ENCODE measurements at places on chromosomes 11 and 22.

GRCh38 chr11:66359662-66360087 lies 11.9 kb downstream of the SLC29A2 start:
- no peak for DNase-seq

DNA sequence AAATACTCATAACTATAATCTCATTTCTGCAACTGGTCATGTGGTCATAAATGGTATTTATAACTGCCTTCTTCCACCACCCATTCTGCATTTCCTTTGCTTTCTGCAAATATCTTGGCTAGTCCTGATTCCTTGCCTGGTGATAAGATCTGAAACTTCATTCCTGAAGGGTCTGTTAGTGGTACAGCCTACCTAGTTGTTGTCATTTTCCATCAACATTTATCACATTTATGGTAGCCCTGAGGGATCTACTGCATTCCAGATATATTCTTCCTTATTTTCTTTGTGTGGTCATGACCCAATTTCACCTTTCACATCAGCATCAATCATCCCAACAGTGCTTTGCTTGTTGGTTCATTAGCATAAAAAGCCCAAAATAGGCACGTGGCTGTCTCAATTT lies 50.1 kb downstream of the DDX6 start:
- DNase-seq = no peak

DNA sequence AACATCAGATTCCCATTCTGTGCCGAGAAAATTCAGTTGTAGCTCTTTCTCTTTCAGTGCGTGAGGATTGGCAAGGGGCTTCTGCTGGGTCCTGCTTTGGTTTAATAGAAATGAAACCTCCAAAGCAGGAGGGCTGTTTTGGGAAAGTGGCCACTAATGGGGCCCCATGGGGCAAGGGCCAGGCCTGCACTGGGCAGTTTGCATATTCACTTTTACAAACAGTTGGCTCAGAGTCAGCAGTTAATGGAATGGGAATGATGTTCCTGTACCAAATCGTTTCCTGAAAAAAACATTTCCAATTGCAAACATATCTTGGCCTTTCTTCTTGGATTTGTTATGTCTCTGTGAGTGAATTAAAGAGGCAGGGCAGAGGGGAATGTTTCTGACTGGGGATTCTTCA lies 92.1 kb downstream of the PARVA start:
- DNase-seq = peak; percentile 43

DNA sequence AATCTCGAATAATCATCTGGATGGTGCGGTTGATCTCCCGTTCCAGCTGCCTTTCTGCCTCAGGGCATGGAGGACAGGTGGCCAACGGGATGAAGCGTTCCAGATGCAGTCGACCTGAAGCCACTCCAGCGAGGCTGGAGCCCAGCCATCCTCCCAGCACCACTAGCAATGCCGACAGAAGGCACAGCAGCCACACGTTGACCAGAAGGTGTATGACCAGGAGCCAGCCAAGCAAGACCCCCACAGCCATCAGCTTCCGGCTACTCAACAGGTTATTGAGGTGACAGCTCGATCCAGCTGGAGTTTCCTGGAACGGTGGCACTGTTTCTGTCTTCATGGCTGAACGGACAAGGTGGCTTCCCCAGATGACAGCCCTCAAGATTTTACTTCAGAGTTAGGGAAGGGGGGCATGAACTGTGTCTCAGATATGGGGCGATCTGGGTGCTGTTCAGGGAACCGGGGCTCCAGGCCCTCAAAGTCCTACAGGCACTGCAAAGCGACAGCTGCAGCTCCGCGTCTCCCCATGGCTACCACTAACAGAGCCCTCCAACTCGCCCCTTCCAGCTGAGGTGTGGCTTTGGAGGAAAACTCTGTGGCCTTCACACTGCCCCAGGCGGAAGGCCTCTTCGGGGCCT lies 559 bp downstream of the SNX19 start:
- DNase-seq = no peak

DNA sequence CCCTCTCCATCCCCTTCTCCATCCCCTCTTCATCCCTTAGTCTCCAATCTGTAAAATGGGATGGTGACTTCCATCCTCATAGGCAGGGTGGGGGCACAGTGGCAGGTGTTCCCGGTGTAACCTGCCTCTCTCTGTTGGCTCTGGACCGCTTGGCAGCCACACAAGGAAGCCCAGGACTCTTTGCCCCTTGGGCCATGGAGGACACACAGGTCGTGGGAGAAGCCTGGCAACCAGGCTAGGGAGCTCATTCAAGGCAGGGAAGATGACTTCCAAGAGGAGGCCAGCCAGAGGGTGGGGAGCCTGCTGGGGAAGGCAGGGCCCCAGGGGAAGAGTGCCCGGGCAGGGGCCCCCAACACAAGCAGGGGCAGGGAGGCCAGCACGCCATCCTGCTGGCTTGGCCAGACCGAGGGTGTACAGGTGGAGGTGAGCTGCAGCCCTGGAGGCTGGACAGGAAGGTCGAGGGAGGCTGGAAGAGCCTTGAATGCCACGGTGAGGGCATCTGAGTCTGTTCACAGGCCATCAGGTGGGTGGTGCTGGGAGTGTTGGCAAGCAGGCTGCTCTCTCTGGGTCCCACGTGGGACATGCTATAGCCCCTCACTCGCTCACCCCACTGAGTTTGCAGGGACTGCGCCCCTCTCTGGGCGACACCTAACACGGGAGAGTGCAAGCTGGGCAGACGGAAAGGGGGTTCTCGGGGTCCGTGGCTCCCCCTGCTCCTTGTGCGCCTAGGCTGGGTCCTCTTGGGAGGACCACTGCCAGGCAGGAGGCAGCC lies 15.5 kb upstream of the CTSD start:
- DNase-seq = no peak

DNA sequence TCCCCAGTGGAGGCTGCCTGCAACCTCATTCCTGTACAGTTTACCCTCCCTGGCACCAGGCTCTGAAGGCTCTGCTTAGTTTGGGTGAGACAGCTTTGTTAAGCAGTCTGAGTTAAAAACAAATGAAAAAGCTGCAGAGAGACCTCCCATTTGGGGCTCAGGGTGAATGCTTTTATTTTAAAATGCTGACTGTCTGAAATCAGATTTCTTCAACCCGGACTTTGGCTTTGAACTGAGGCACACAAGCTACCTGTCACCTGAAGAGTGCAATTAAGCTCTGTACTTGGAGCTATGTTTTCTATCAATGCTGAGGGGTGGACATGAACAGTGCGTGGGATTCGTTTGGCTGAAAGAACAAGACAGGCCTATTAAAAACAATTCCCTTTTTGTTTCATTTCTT lies 217.5 kb upstream of the SORL1-AS1 start:
- DNase-seq = peak; percentile 60

GRCh38 chr11:118956094-118956846 lies at the start of gene UPK2:
Gene UPK2 (plus strand): TSS chr11:118956298. CDS start chr11:118956351, 53 bp downstream.
- DNase-seq = peak; percentile 62

GRCh38 chr22:29334696-29335344 lies 19.3 kb upstream of the RASL10A start:
- no peak for DNase-seq

All from NCI-H1092 treated with DMSO at 0.1 percent for 48 hours (cell line).